ENCODE measurements at places on chromosomes 12 and 14.
A peak's percentile ranks its signal among the peaks of the same experiment; 100 is the strongest.

GRCh38 chr12:107169200-107169599 lies 75.9 kb upstream of the CRY1 start:
- H3K36me3 ChIP-seq, result no peaks in the 10 kb centered on the region
- no peak for ATAC-seq
- no peak overlapping the region for H3K27ac ChIP-seq

- ATAC-seq, result no peak
- H3K4me1 ChIP-seq, result peaks cover 20% of the 10 kb centered on the region
- peak overlapping the region; percentile 42 for H3K27ac ChIP-seq
- H3K4me3 ChIP-seq, result no peak overlapping the region
- peaks cover 32% of the 10 kb centered on the region for H3K36me3 ChIP-seq
Measured at GRCh38 chr14:89469210-89470198, 52.5 kb upstream of the FOXN3 start.

DNA sequence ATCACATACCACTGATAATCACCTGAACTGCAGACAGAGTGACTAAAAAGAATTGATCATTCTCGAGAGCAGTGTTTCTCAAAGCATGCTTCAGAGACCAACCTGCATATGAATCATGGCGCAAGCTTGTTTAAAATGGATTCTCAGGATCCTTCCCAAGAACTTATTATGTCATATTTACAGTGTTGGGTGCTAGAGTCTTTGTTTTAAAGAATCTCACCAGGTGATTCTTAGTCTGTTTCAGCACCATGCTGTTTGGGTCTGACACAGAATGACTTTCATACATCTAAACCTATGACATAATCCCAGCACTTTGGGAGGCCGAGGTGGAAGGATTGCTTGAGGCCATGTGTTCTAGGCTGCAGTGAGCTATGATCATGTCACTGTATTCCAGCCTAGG lies 31.3 kb upstream of the SSPN start:
- peaks cover 52% of the 10 kb centered on the region for H3K4me1 ChIP-seq
- peak overlapping the region; percentile 14 for H3K27ac ChIP-seq
- no peak for ATAC-seq
- peaks cover 8% of the 10 kb centered on the region for H3K36me3 ChIP-seq

- no peaks in the 10 kb centered on the region for H3K27me3 ChIP-seq
- no peaks in the 10 kb centered on the region for H3K4me1 ChIP-seq
- H3K4me3 ChIP-seq, result no peak overlapping the region
- no peaks in the 10 kb centered on the region for H3K36me3 ChIP-seq
- no peak for ATAC-seq
- H3K27ac ChIP-seq, result no peak overlapping the region
Measured at GRCh38 chr12:88566430-88566829, 13.8 kb downstream of the KITLG start.

- H3K36me3 ChIP-seq, result no peaks in the 10 kb centered on the region
- H3K27me3 ChIP-seq, result no peaks in the 10 kb centered on the region
- no peak for ATAC-seq
- no peaks in the 10 kb centered on the region for H3K4me1 ChIP-seq
- no peak overlapping the region for H3K27ac ChIP-seq
Measured at GRCh38 chr12:33514893-33515292, 75.3 kb upstream of the SYT10 start.

GRCh38 chr12:50642761-50643160 lies 121.1 kb upstream of the ATF1 start:
- H3K27ac ChIP-seq, result no peak overlapping the region
- ATAC-seq, result no peak
- H3K4me1 ChIP-seq, result peaks cover 26% of the 10 kb centered on the region
- H3K4me3 ChIP-seq, result no peak overlapping the region
- no peaks in the 10 kb centered on the region for H3K27me3 ChIP-seq

GRCh38 chr12:108666401-108666881 lies 32.7 kb upstream of the SELPLG start:
- no peak overlapping the region for H3K4me3 ChIP-seq
- H3K27ac ChIP-seq, result peak overlapping the region; percentile 69
- peaks cover 22% of the 10 kb centered on the region for H3K36me3 ChIP-seq
- peaks cover 60% of the 10 kb centered on the region for H3K4me1 ChIP-seq
- ATAC-seq, result no peak

DNA sequence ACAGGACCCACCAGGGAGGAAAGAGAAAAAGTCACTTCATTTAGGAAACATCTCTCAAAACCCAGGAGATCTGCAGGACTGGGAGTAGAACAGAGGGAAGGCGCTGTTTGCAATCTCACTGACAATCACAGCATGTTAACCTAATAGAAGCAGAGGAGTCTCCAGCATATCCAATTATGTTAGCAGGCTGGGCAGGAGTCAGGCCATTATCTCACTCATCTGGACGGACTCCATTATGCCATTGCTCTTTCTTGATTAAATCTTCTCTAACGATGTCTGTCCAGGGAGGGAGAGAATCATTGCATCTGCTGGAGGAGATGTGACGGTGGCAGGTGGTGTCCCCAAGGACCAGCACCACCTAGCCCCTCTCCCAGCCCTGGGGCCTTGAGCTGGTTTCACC lies 203.8 kb upstream of the SFSWAP start:
- H3K27ac ChIP-seq, result no peak overlapping the region
- ATAC-seq, result no peak
- peaks cover 22% of the 10 kb centered on the region for H3K4me1 ChIP-seq
- H3K36me3 ChIP-seq, result no peaks in the 10 kb centered on the region
- no peaks in the 10 kb centered on the region for H3K27me3 ChIP-seq

DNA sequence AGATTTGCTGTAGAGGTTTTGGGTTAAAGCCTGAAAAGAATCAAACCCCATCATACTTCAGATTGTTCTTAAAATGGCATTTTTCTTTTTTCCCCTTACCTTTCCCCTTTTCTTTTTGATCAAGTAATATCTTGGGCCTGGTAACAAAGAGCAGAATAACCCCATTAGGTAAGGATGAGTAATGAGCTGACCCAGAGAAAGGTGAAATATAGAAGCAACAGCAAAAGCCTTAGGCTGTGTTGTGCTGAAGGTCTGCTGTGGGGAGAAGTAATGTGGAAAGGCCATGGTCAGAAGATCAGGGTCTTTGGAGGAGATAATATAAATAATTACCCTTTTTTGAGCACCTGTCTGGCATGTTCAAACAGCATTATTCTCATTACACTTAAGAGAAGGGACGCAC lies 42.3 kb downstream of the MIA2 start:
- no peak overlapping the region for H3K4me3 ChIP-seq
- H3K27me3 ChIP-seq, result no peaks in the 10 kb centered on the region
- peak overlapping the region; percentile 64 for H3K27ac ChIP-seq
- peaks cover 61% of the 10 kb centered on the region for H3K4me1 ChIP-seq

GRCh38 chr12:40727774-40728483 lies 35.7 kb downstream of the CNTN1 start:
- H3K4me3 ChIP-seq, result no peak overlapping the region
- H3K27ac ChIP-seq, result no peak overlapping the region
- peak; percentile 36 for ATAC-seq
- no peaks in the 10 kb centered on the region for H3K4me1 ChIP-seq
- H3K27me3 ChIP-seq, result no peaks in the 10 kb centered on the region
- H3K36me3 ChIP-seq, result no peaks in the 10 kb centered on the region

DNA sequence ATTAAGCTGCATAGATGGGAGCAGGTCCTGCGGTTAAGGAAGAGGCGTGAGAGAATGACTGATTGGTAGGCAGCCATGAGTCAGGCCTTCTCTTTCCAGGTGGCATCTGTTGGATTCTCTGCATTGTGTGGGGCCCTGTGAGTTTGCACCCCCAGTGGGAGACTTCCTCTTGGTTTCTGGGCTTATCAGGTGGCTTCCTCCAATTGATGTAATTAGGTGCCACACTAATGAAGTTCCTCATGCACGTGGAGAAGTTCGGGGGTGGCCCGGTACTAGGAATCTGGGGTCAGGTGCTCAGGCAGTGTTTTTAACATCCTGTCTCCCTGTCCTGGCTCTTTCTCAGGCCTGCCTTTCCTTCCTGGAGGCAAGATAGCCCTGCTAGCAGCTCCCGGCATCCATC lies 765.1 kb upstream of the TMEM132C start:
- no peaks in the 10 kb centered on the region for H3K27me3 ChIP-seq
- H3K4me3 ChIP-seq, result no peak overlapping the region
- no peak for ATAC-seq
- no peaks in the 10 kb centered on the region for H3K4me1 ChIP-seq

DNA sequence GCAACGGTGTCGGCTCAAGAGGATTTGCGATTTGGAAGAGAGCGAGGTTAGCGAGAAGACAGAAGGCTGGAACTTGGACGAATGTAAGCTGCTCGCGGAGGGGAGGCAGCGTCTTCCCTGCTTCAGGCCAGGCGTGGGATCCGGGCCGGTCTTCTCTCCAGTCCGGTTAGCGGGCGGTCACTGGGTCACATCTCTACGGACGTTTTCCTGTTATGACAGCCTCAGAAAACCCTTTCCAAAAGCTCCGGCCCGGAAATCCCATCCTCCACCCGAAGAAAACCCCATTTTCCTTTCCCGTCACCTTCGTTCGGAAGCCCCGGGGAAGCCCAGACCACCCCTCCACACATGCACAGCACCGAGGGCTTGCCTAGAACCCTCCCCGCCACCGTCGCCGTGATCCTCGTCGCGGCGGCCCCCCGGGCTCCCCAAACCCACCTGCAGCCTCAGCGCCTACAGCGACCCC lies 268 bp downstream of the NDUFB1 start:
- peak overlapping the region; percentile 99 for H3K4me3 ChIP-seq
- ATAC-seq, result peak; percentile 44
- peaks cover 36% of the 10 kb centered on the region for H3K4me1 ChIP-seq
- peaks cover 13% of the 10 kb centered on the region for H3K36me3 ChIP-seq
- H3K27ac ChIP-seq, result peak overlapping the region; percentile 100

DNA sequence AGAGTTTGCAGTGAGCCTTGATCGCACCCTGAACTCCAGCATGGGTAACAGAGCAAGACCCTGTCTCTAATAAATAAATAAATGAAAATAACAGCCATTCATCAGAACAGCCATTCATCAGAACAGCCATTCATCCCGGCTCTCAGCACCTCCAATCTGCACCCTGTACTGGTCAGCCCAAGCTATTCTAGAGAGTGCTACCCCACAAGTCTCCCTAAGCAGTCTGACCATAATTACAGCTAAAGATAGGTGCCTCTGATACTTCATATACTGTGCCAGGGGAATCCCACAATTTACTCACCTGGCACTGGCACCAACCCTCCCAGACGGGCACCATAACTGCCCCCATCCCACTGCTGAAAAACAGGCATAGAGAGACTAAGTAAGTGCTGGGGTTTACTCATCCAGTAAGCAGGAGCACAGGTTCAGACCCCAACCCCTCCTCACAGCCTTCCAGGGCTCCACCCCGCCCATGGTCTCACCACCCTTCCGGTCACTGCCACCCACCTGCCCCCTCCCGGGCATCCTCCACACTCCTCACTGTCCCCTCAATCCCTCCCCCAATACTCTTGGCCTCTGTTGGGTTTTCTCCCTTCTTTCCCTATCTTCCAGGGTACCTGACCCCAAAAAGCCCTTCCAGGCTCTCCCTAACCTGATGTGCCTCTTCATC lies 15.2 kb upstream of the EIF5 start:
- no peak overlapping the region for H3K27ac ChIP-seq
- ATAC-seq, result no peak
- no peak overlapping the region for H3K4me3 ChIP-seq
- peaks cover 9% of the 10 kb centered on the region for H3K4me1 ChIP-seq

- no peak overlapping the region for H3K27ac ChIP-seq
- no peak overlapping the region for H3K4me3 ChIP-seq
- no peak for ATAC-seq
- no peaks in the 10 kb centered on the region for H3K36me3 ChIP-seq
- no peaks in the 10 kb centered on the region for H3K27me3 ChIP-seq
- no peaks in the 10 kb centered on the region for H3K4me1 ChIP-seq
Measured at GRCh38 chr12:115172521-115172920, 488.5 kb upstream of the TBX3 start.

DNA sequence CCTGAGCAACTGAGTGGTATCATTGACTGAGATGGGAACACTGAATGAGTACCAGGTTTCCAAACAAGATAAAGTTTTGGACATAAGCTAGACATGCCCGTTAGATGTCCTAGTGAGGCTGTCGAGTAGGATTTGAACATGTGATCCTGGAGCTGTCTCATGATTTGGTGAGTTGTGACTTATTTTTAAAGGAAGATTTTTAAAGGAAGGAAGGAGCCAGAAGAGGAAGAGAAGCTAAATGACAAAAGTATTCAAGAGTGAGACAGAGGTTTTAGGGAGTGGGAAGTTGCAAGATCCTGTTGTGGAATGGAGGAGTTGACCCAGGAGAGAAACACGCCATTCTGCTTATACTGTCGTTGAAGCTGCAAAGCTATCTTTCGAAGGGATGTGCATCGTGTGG lies 82.1 kb downstream of the SAMD4A start:
- H3K27me3 ChIP-seq, result no peaks in the 10 kb centered on the region
- no peaks in the 10 kb centered on the region for H3K36me3 ChIP-seq
- H3K27ac ChIP-seq, result no peak overlapping the region
- H3K4me1 ChIP-seq, result peaks cover 9% of the 10 kb centered on the region
- no peak for ATAC-seq

DNA sequence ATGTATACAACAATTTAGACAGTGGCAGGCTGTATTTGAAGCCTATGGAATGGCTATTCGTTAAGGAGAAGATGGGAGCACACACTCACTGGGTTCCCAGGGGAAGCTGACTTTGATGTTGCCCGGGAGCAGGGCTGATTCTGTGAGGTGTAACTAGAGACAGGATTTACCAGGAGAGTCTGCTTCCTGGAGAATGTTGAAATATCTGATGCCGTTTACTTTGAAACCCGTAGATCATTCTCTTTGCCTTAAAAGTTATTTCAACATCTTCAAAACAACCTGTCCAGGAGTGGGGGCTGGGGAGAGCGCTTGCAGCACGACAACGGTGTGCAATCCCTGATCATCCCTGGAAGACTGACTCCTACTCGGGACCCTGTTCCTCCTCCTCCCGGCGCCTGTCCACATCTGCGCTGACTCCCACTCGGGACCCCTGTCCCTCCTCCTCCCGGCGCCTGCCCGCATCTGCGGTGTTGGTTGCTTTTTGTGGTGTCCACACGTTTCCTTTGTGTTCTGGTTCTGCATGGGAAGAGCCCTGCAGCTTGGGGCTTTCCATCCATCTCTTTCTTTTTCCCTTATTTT lies 72.6 kb downstream of the AACS start:
- H3K27ac ChIP-seq, result no peak overlapping the region
- H3K36me3 ChIP-seq, result peaks cover 40% of the 10 kb centered on the region
- no peak overlapping the region for H3K4me3 ChIP-seq
- ATAC-seq, result no peak

DNA sequence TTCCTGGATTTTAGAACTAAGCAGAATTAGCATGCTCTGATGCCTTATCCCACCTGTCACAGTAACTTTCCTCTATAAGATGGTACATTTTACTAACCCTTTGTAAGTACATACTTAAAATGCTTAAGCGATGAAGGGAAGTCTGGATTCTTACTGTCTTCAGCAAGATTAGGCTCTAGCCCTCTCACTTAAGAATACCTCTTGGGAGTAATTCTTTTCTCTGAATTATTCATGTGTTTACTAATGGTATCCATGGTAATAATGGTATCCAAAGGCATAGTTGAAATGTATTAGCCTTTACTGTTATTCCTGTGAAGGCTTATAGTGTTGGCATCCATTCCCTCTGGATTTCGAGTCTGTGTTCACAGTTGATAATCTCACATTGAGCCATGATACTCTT lies 176.9 kb downstream of the MON2 start:
- no peak overlapping the region for H3K4me3 ChIP-seq
- H3K36me3 ChIP-seq, result no peaks in the 10 kb centered on the region
- ATAC-seq, result no peak
- H3K4me1 ChIP-seq, result peaks cover 10% of the 10 kb centered on the region
- H3K27me3 ChIP-seq, result peaks cover 5% of the 10 kb centered on the region
- no peak overlapping the region for H3K27ac ChIP-seq

Measured in stimulated activated memory B cell treated with anti-CD40 and anti-IgM and Interleukin-4, amounts not matched to agents 10 μg/mL and 1 μg/mL and 100 μg/mL, for 72 hours (primary cell).